ENCODE measurements at places on chromosomes 4 and X.
A peak's percentile ranks its signal among the peaks of the same experiment; 100 is the strongest.

DNA sequence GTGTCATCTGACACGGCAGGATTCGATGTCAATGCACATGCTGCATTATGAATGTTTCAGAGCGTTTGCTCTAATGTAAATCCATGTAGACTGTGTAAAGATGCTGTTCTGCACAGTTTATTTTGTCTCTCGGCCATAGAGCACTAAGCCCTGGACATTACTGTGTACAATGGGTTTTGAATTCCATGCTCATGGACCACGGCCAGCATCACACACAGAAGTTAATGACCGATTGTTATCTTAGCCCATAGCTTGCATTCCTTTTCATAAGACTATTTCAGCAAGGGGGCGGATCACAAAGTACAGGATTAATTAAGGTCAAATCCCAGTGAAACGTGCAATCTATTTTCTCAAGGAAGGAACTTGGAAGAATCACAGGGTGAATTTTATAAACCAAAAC lies 286.1 kb upstream of the TENM3 start:
- no peaks in the 10 kb centered on the region for H3K4me1 ChIP-seq
- H3K4me3 ChIP-seq: no peak overlapping the region
- no peak overlapping the region for H3K27ac ChIP-seq
- H3K36me3 ChIP-seq: no peaks in the 10 kb centered on the region
- no peak for DNase-seq

DNA sequence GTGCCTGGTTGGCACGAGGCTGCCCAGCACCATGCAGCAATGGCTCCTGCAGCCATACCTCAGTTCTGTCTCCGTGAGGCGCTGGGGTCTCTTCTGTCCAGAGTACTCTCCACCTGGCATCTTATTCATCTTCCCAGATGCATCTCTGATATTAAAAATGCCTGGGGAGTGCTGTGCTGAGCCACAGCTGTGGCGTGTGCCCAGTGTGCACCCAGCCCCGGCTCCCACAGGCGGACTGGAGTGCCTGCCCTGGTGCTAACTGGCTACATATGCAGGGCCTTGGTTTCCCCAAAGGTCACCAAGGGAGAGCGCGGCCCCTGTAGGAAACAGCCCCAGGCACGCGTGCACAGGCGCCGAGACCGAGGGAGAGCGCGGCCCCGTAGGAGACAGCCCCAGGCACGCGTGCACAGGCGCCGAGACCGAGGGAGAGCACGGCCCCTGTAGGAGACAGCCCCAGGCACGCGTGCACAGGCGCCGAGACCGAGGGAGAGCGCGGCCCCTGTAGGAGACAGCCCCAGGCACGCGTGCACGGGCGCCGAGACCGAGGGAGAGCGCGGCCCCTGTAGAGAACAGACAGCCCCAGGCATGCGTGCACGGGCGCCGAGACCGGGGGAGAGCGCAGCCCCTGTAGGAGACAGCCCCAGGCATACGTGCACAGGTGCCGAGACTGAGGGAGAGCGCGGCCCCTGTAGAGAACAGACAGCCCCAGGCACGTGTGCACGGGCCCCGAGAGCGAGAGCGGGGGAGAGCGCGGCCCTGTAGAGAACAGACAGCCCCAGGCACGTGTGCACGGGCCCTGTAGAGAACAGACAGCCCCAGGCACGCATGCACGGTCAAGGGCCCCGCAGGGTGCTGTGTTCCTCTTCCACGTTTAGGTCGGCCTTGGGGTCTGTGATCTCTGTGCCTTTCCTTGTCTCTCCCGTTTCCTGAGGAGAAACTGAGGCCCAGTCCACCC lies 14.5 kb downstream of the TMEM175 start:
- H3K4me3 ChIP-seq: no peak overlapping the region
- no peaks in the 10 kb centered on the region for H3K27me3 ChIP-seq
- H3K4me1 ChIP-seq: peaks cover 9% of the 10 kb centered on the region
- DNase-seq: no peak

DNA sequence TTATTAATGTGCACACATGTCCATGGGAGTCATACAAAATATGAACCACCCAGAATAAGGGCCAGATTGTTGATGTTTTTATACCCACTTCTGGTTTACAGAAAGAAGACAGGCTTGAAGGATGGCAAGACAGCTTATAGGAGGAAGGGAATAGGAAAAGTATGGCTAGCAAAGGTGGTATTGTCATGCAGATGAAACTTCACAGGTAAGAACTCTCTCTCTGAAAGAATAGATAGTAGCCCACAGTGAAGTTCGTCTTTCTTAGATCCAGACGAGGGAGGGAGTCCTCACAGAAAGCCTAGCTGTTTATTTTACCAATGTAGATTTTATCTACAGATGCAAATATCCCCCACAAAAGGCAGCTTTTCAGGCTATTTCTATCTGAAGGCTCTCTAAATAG lies 43.7 kb upstream of the SPIN4 start:
- H3K36me3 ChIP-seq: no peaks in the 10 kb centered on the region
- no peak overlapping the region for H3K4me3 ChIP-seq
- DNase-seq: no peak
- no peaks in the 10 kb centered on the region for H3K4me1 ChIP-seq
- no peaks in the 10 kb centered on the region for H3K27me3 ChIP-seq

DNA sequence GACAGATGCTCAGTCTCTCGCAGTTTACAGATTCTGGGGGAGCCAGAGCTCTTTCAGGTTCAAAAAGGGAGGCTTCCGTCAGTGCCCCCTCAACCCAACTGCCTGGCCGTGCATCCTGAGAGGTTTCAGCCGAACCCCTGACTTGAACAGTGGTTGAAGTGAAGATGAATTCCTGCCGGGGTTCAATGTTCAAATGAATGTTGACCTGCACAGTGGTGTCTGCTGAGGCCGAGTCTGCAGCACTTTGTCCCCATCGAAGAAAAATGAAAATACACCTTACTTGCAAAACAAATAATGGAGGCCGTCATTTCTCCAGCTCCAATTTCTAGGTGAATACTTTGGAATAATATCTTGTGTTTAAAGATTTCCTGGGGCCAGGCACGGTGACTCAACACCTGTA lies 33.7 kb downstream of the GYG2 start:
- H3K27me3 ChIP-seq: no peaks in the 10 kb centered on the region
- no peak overlapping the region for H3K27ac ChIP-seq
- no peaks in the 10 kb centered on the region for H3K36me3 ChIP-seq
- H3K4me1 ChIP-seq: no peaks in the 10 kb centered on the region
- no peak for DNase-seq

GRCh38 chr4:17427991-17428390 lies 83.9 kb downstream of the QDPR start:
- no peaks in the 10 kb centered on the region for H3K36me3 ChIP-seq
- no peaks in the 10 kb centered on the region for H3K4me1 ChIP-seq
- no peak for DNase-seq
- no peak overlapping the region for H3K27ac ChIP-seq
- H3K4me3 ChIP-seq: no peak overlapping the region

DNA sequence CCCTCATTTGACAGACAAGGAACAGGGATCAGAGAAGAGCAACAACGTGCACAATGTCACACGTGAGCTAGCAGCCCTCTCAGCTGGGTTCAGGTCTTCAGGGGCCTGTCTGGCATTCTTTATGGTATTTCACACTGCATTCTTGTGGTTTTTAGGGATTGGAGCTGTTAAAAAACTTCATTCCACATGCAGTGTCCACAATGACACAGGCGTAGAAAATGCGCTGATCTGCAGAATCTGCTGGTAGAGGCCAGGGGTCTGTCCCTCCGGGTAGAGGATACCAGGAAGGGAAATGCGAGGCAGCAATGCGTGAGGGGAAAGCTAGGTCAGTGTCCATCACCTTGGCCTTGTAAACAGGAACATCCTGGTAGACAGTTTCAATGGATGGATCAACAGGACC lies 36.6 kb downstream of the MAP7D3 start:
- H3K27ac ChIP-seq: peak overlapping the region; percentile 39
- no peaks in the 10 kb centered on the region for H3K27me3 ChIP-seq
- no peaks in the 10 kb centered on the region for H3K36me3 ChIP-seq

GRCh38 chr4:27308379-27308778 lies 447.7 kb downstream of the STIM2 start:
- H3K4me3 ChIP-seq: no peak overlapping the region
- no peak for DNase-seq

- H3K4me1 ChIP-seq: no peaks in the 10 kb centered on the region
- no peak overlapping the region for H3K27ac ChIP-seq
- H3K4me3 ChIP-seq: no peak overlapping the region
- H3K27me3 ChIP-seq: no peaks in the 10 kb centered on the region
These were observed 322.7 kb downstream of the FRMPD4 start for GRCh38 chrX:12460929-12461328.
